ENCODE measurements at places on chromosomes 7 and 10. TPM values are rescaled to one million over a fixed set of nuclear protein-coding genes. Genes with fewer than 3 reads are reported as not detected.
A peak's percentile ranks its signal among the peaks of the same experiment; 100 is the strongest.

The GNGT1 gene
- total RNA-seq, result not detected

The SEMA3E gene
- total RNA-seq, result 0.43 TPM

GRCh38 chr7:17937506-17938120 lies 2.7 kb downstream of the SNX13 start:
- DNase-seq, result no peak

DNA sequence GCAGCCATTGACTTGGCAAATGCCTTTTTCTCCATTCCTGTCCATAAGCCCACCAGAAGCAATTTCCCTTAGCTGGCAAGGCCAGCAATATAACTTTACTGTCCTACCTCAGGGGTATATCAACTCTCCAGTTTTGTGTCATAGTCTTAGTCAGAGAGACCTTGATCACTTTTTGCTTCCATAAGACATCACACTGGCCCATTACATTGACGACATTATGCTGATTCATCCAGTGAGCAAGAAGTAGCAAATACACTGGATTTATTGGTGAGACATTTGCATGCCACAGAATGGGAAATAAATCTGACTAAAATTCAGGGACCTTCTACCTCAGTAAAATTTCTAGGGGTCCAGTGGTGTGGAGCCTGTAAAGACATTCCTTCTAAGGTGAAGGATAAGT lies 649.7 kb upstream of the ANKRD30A start:
- DNase-seq, result no peak

DNA sequence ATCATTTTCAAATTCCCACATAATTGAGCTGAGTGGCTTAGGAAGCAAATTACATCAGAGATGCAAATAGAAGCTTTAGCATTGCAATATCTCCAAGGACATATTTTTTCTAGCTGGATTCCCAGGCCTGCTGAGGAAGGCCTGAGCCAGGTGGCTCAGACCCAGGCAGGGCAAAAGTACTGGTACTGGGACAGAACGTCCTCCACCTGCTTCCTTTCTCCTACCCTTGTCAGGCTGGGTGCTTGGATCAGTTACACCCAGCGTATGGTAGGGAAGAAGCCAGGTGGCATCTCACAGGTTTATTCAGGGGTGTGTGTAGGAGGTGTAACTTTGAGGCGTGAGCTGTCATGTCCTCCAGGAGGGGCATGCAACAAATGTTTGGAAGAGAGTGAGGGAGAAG lies 3.0 kb upstream of the PANK1 start:
- DNase-seq, result no peak

DNA sequence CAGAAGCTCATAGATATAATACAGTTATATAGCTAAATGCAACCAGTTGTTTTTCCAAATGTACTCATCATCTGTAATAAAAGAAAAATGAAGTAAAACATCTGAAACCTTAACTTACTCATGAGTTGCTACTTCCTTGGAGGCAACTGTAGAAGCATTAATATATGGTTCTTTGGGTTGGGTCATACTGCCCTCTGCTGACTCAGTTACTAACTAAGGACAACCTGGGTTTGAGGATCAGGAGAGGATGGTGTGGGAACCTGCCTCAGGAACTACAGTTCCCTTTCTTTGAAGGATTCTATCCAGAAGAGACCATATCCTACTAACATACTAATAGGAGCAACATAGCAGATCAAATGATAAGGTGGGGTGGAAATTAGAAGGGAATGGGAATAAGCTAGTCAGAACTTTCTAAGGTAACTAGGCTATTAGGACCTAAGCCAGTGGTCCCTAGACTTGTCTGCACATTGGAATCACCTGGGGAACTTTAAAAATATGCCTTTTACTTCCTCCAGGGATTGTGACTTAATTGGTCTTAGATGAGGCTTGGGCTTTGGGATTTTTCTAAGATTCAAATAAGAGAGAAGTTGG lies 20.7 kb downstream of the COX15 start:
- peak; percentile 77 for DNase-seq

DNA sequence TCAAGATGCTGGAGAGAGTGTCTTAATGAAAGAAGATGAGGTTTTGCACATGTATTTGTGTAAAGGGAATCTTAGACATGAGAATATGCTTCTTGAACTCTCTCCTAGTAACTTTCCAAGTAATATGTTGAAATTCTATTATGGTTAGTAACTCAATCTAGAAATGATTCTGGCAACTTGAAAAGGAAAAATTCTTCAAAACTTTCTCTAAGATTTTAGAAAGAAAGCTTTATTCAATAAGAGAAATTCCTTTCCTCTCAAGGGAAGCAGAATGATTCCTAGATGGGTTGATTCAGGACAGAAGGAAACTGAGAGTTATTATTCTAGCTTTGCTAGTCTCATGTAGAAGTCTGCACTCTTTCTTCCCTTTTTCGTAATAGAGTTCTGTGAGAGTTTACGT lies 364.3 kb upstream of the PLXDC2 start:
- DNase-seq, result no peak

Measured in fibroblast of villous mesenchyme (primary cell).